ENCODE measurements at places on chromosomes 5 and 9.

- DNase-seq: no peak
Measured at GRCh38 chr5:32320576-32320975, 7.8 kb upstream of the MTMR12 start.

- no peak for DNase-seq
Measured at GRCh38 chr9:136389396-136389795, 10.6 kb downstream of the SNAPC4 start.

DNA sequence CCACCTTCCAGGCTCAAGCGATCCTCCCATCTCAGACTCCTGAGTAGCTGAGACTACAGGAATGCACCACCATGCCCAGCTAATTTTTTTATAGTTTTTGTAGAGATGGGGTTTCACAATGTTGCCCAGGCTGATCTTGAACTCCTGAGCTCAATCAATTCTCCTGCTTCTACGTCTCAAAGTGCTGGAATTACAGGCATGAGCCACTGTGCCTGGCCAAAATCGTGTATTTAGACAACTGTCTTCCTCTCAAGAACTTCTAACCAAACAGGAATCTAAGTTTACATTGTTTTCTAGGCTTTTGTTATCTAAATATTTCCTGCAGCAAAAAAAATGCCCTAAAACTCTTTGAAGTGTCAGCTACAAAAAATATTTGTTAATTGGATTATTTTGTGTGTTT is 78.8 kb downstream of the NLN start:
- no peak for DNase-seq

- no peak for DNase-seq
Measured at GRCh38 chr9:20508242-20508641, 114.1 kb downstream of the MLLT3 start.

- no peak for DNase-seq
Measured at GRCh38 chr5:181088289-181088688, 42.7 kb downstream of the OR2V1 start.

- no peak for DNase-seq
Measured at GRCh38 chr9:19629488-19629887, 159.3 kb downstream of the SLC24A2 start.

DNA sequence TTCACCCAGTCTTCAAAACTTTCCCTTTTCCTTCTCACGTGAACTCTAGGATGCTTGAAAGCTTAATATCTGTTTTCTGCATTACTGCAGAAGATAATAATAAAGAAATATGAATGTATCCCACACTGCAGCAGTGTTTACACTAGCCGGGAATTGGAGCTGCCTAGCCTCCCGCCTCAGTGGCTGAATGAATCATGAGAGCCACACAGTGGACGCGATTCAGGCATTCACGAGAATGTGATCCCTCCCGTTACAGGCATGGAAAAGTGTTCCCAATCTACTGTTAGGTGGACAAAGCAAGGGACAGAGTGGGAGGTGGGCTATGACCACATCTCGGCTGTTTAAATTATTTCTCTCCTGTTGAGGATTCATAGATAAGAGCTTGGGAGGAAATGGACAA is 69.4 kb upstream of the CTSL start:
- DNase-seq: no peak

DNA sequence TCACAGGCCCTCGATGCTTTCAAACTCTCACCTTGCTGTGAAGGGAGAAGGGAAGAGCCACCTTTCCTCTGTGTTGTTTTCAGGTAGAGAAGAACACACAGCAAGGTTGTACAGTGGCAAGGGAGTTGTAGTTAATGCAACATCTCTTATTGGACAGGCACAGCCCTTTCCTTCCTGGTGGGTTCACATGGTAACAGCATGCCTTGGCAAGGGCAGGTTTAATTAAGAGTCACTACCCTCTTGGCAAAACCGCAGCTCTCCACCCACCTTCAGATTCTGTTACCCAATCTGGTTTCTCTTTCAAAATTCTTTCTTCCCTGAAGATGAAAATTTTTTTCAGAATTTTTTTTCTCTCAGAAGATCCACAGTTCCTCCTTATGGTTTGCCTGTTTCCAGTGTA is 253.1 kb downstream of the TLR4 start:
- DNase-seq: no peak

DNA sequence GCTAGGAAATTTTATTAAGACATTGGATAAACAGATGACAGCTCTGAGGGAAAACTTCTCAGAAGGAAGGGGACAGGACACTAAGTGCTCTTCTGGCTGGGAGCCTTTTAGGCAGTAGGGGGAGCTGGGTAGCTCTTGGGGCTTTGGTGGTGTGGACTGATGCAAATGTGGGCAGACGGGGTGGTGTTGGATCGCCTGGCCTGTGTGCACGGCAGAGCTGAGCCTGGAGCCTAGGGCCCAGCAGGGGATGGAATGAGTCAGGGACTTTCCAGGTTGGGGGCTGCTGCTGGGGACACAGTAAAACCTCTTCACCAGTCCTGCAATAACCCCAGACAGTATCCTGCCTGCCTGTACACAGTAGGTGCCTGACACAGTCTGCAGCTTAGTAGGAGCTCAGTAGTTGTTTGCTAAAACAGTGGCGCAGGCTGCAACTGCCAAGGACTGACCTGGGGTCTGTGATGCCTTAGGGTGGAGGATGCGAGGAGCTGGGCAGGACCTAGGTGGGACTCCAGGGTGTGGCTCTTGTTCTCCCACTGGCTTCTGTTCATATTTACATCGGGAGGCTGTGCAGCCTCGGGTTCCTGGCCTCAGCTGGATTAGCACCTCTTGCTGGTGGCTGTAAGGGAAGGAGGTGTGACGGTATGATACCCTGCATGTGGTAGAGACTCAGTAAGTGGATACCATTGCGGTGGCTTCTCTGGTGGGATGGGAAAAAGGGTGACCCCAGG is 83.8 kb downstream of the DAB2IP start:
- no peak for DNase-seq

DNA sequence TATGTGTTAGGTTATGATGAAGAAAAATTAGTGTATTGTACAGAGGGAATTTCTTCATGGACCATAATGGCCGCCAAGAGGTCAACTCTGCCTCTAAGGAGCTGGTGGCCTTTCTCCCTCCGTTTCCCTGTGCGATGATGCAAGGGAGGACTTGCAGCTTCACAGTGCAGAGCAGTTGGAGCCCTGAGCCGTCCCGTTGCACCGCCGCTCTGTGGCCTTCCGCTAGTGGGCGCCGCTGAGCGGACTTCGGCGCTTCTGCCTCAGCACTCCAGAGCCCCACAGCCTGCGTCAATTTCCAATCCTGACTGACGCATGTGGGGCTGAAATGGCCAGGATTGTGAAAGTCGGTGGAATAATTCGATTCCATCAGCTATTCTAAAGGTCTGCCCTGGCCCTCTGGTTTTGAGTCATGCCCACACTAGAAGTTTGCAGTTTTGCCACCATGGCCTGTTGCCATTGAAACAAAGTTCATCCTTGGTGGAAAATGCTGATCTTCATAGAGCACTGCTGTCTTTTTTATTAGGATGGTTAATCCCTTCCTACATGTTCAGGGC is 22.7 kb upstream of the LECT2 start:
- peak; percentile 87 for DNase-seq

DNA sequence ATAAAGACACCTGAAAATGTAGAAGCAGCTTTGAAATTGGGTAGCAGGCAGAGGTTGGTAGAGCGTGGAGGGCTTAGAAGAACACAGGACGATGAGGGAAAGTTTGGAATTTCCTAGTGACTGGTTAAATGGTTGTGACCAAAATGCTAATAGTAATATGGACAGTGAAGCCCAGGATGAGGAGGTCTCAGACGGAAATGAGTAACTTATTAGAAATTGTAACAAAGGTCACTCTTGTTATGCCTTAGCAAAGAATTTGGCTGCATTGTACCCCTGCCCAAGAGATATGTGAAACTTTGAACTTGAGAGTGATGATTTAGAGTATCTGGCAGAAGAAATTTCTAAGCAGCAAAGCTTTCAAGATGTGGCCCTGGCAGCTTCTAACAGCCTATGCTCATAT is 382.5 kb downstream of the KCNN2 start:
- no peak for DNase-seq

GRCh38 chr9:73213300-73213699 is 61.6 kb downstream of the ANXA1 start:
- no peak for DNase-seq

DNA sequence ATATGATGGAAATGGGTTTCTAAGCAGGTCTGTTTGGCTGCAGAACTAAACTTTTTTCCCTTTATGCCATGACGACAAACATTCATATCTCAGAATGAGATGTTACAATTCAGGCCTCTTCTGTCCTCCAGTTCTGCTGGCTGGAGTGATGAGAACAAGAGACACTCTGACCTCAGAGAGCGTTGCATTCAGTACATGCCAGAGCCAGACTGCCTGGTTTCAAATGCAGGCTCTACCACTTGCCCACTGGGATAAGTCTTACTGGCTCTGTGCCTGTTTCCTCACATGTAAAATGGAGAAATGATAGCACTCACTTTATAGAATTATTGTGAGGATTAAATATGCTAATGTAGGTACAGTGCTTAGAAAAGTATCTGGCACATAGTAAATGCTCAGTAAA is 24.8 kb upstream of the TOMM5 start:
- no peak for DNase-seq

DNA sequence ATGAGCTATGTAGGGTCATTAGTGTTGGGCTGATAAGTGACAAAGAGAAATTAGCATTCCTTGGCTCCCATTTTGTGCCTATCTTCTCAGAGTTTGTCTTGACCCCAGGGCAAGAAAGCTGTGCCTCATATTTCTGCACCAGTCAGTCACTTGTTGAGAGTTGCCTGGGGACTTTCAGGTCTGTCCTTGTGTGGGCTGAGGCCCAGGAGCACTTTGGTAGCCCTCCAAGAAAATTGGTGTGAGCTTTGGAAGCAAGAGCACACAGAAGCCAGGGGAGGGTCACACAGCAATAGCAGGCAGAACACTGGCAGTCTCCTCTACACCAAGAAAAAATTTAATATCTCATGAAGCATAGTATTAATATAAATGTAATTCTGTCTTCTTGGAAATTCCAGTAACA is 239.9 kb downstream of the NPR3 start:
- DNase-seq: no peak

DNA sequence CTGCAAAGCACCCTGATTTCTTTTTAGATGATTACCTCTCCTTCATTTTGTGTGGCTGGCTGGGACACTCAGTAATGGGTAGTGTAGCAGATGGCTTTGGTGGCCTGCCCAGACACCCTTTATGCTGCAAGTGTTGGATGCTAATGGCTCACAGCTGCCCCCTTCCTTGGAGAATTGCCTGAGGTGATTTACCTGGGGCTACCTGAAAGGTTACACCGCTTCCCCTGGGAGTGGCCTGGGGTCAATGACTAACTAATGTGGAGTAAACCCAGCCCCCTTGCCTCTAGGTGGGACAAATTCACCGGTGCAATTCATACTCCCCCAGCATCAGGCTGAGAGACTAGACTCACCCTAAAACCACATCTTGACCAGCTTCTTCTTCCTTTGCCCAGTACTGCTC is 23.5 kb upstream of the HAND1 start:
- DNase-seq: peak; percentile 36

GRCh38 chr9:104635456-104635855 is 17.5 kb upstream of the OR13C9 start:
- no peak for DNase-seq
